ENCODE measurements at places on chromosomes 5 and 9. TPM values are rescaled to one million over a fixed set of nuclear protein-coding genes. Genes with fewer than 3 reads are reported as not detected.

DNA sequence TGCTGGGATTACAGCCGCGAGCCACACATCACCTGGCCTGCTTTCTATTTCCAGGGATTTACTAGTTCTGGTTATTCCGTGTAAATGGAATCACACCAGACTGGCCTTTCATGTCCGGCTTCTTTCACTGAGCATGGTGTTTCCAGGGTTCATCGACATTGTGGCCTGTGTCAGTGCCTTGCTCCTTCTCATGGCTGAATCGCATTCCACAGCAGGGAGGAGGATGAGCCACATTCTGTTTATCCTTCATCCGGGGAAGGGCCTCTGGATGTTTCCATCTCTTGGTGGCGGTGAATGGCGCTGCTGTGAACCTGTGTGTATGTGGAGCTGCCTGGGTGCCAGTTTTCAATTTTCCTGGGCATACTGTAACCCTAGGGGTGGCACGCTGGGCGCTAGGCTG is 58.7 kb upstream of the RNU6ATAC start:
- no peak for DNase-seq
- H3K27me3 ChIP-seq = no peaks in the 10 kb centered on the region
- no peaks in the 10 kb centered on the region for H3K36me3 ChIP-seq
- no peak overlapping the region for H3K4me3 ChIP-seq
- no peaks in the 10 kb centered on the region for H3K4me1 ChIP-seq

DNA sequence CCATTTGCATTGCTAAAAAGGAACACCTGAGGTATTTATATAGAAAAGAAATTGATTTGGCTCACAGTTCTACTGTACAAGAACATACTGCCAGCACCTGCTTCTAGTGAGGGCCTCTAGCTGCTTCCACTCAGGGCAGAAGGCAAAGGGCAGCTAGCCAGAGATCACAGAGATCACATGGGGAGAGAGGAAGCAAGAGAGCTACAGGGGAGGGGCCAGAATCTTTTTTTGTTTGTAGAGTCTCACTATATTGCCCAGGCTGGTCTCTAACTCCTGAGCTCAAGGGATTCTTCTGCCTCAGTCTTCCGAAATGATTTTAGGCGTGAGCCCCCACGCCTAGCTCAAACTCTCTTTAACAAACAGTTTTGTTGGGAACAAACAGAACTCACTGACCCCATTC is 6.1 kb downstream of the SLCO4C1 start:
- no peak overlapping the region for H3K27ac ChIP-seq
- DNase-seq = no peak
- H3K36me3 ChIP-seq = no peaks in the 10 kb centered on the region
- no peak overlapping the region for H3K4me3 ChIP-seq
- H3K4me1 ChIP-seq = no peaks in the 10 kb centered on the region
- H3K27me3 ChIP-seq = no peaks in the 10 kb centered on the region

DNA sequence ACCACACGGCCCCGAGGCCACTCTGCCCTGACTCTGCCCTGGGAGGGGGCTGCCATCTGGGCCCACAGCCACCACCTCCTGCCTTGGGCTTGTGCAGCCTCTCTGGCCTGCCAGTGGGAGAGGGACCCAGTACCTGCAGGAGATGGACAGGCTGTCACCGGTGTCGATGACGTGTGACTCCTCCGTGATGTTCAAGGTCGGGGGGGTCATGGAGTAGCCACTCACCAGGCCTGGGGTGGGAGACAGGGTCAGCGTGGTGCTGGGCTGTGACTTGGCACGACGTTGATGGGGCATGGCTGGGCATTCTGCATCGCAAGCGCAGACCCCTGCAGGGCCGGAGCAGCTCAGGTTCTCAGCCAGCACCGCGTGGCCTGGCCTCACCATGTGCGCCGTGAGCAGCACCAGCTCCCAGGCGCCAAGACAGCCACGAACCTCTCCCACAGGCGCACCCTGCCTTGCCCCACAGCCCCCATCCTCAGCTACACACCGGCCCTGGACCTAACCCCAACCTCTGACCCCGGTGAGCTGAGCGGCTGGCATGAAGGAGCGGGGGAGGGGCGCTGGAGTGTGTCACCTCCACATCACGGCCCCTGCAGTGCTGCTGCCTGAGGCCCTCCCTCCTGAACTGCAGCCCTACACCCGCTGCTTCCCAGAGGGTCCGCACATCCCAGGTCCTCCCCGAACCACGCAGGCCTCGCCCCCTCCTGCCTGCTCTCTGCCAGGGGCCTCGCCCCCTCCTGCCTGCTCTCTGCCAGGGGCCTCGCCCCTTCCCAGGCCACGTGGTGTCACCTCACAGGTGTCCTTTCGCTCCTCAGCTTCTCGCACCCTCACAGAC is 17.6 kb downstream of the FLT4 start:
- no peak overlapping the region for H3K27ac ChIP-seq
- no peaks in the 10 kb centered on the region for H3K27me3 ChIP-seq
- no peak overlapping the region for H3K4me3 ChIP-seq
- H3K4me1 ChIP-seq = no peaks in the 10 kb centered on the region

DNA sequence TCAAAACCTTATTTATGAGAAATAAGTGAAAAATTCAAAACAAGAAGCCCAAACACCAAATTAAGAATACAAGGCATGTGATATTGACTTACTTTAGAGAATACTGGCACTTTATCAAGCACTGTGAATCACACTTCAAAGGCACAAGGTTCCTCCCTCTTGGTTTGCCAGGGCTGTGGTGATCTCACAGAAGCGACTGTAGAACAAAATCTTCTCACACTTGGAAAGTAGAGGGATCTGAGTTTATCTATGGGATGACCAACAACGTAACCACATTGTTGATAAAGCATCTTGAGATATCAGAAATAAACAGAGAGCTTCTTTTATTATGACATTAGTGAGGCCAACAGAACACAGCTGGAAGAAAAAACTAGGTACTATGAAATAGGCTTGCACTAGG is 295.9 kb downstream of the NFIB start:
- no peak for DNase-seq
- no peaks in the 10 kb centered on the region for H3K36me3 ChIP-seq
- H3K4me1 ChIP-seq = no peaks in the 10 kb centered on the region
- H3K27ac ChIP-seq = no peak overlapping the region

The MCCC2 gene
- total RNA-seq = 30.7 TPM

The TMC1 gene
- not detected for total RNA-seq

GRCh38 chr9:81116340-81117137 is 572.8 kb downstream of the TLE1 start:
- no peaks in the 10 kb centered on the region for H3K27me3 ChIP-seq
- H3K4me3 ChIP-seq = no peak overlapping the region
- DNase-seq = no peak
- no peaks in the 10 kb centered on the region for H3K4me1 ChIP-seq
- no peak overlapping the region for H3K27ac ChIP-seq

The HTR4 gene
- total RNA-seq = 4.3 TPM

GRCh38 chr9:108579757-108580439 is 275.9 kb downstream of the ACTL7B start:
- no peak for DNase-seq
- H3K27ac ChIP-seq = no peak overlapping the region
- H3K27me3 ChIP-seq = no peaks in the 10 kb centered on the region
- H3K4me1 ChIP-seq = no peaks in the 10 kb centered on the region

The IFNA21 gene
- not detected for total RNA-seq

DNA sequence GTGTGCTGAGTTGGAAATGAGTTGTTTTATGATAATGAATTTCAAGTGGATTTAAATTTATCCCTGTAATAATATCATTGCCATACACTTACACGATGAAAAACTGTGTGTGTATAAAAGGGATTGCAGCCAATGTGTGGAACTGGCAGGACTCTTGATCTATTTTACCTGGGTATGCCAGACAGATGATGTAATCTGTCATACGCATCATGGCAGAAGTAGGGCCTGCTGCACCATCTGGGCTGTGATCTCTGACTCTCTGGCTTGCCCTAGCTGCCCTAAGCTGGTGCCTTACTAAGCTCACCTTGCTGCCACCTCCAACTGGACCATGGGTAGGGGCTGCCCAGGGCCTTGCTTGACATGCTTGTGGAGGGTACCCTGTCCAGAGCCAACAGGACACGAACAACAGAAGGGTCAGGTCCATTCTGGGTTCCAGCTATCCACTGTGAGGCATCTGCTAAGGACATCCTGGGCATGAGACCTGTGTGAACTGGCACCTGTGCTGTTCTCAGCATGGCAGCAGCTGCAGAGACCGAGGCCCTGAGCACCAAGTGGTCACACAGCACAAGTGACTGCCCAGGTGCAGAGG is 184.2 kb downstream of the FSTL4 start:
- H3K36me3 ChIP-seq = no peaks in the 10 kb centered on the region
- H3K4me3 ChIP-seq = no peak overlapping the region
- no peak overlapping the region for H3K27ac ChIP-seq
- DNase-seq = no peak

Measured in right atrium auricular region (tissue), 2 donors.